Omental fat pad (tissue), 4 donors: ENCODE measurements at places on chromosomes 16 and 17.
A peak's percentile ranks its signal among the peaks of the same experiment; 100 is the strongest.

DNA sequence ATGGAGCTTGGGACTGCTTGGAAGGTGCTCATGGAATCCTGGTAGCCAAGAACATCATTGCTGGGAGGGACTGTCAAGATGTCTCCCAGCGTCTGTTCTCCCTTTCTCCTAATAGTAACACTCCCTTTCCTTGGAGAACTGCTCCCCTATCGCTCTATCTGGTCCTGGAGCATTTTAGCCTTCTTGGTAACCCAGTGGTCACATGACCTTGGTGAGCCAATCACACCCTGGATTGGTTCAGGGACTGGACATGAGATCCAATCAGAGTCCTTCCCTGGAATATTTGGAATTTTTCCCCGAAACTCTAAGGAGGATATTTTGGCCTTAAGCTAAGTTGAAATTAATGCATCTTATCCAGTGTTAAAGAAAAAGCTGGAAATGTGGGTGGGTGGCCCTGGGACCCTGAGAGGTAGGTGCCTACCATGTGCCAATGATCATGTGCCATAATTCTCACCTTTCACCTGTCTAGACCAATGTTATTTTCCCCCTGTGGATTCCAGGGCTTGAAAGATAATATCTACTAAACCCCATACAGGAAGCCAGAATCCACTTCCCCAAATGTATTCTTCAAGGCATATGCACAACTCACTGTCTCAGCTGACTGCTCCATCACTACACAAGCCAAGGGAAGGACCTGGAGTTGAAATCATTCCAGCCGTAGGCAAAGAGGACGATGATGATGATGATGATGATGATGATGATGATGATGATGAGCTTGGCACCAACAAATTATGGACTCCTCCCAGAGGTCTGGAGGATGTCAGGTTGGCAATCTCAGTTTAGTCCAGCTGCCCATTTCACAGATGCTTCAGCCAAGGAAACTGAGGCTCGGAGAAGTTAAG lies 193.2 kb downstream of the RAB11FIP4 start:
- DNase-seq = no peak

DNA sequence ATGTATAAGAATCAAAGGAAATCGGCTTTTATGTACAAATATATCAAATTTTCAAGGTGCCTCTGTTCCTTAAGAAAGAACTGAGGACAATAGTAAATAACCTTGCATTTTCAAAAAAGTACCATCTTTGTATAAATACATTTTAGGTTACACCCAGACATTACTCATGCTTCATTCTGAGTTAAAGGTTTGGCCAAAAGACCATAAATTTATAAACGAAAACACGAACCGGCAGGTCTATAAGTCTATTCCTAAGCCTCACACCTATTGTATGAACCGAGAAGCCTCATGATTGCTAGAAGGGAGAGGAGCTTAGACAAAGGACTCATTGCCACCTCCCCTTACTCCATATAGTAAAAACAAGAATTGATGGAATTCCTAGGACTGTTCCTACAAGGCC lies 94.6 kb upstream of the PSMD7 start:
- DNase-seq = no peak

DNA sequence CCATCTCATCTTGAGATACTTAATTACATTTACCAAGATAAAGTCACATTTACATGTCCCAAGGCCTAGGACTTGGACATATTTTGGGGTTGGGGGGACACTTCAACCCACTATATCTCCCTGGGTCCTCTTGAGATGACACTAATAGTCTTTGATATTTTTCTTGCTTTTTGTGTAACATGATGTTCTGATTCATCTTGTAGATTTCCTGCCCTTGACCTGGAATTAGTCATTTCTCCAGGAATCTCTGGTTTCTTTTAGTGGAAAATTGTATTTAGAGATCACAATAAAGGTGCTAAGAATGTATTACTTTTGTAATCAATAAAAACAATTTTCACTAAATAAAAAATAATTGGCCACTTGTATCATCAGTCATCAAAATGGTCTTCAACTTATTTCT lies 157.3 kb downstream of the VPS53 start:
- no peak for DNase-seq

GRCh38 chr16:710500-711075 lies 4.3 kb upstream of the METRN start:
- no peak for DNase-seq

- no peak for DNase-seq
These were observed 97.5 kb downstream of the CHD9 start for GRCh38 chr16:53152329-53152728.

- no peak for DNase-seq
These were observed 197.4 kb upstream of the CACNG5 start for GRCh38 chr17:66637491-66637890.

- DNase-seq = no peak
These were observed 50.6 kb upstream of the RBFOX3 start for GRCh38 chr17:79661292-79662041.

- DNase-seq = no peak
These were observed 69.9 kb downstream of the GSG1L start for GRCh38 chr16:27993587-27993986.

- no peak for DNase-seq
These were observed 120.4 kb downstream of the HIC1 start for GRCh38 chr17:2175294-2175628.

DNA sequence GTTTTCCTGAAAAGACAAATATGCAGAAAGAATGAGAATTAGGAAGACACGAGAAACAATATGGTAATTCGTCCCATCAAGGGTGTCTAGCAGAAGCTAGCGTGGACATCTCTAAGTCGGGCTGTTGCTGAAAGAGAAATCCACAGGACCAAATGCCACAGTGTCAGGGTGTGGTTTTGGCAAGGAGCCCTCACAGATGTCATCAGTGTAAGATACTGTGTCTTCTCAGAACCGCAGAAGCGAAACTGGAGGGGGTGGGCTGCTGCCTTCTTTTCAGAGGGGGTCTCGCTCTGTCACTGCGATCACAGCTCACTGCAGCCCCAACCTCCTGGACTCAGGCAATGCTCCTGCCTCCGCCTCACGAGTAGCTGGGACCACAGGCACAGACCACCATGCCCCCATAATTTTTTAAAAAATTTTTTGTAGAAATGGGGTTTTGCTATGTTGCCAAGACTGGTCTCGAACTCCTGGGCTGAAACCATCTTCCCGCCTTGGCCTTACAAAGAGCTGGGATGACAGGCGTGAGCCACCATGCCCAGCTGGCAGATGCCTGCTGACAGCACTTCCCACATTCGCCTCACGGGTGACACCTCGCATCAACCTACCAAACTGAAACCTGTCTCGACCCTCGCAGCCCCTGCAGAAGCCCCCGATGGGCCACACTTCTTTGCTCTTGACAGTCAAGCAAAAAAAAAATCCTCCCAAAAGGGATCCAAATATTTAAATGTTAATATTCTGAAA lies 26.2 kb downstream of the TRAP1 start:
- DNase-seq = no peak

- DNase-seq = no peak
These were observed 44.6 kb upstream of the ZNF750 start for GRCh38 chr17:82884341-82884969.

DNA sequence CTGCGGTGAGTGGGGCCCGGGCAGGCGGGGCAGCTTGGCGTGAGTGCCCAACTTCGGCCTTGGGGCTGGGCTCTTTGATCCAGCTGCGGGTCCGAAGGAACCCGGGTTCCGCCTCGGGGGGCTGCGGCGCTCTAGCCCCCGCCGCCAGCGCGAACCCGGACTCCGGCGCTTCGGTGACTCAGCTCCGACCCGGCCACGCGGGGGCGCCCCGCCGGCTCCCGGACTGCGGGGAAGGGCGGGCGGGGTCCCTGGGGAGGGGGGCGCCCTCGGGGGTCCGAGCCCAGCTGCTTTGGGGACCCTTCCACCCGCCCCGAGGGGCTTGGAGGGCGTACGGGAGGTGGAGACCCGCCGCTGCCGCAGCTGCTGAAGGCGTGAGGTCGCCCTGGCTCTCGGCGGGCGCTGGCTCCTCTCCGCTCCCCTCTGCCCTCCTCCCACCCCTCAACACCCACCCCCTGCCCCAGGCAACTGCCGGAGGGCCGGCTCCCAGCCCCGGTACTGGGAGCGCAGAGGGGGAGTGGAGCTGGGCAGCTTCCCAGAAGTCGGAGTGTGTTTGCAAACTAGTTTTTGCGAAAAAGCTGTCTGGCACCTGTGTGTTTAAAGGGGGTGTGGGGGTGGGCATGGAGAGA lies 516 bp downstream of the CPNE2 start:
- DNase-seq = peak; percentile 37

GRCh38 chr17:33651686-33652085 lies 358.6 kb upstream of the ASIC2 start:
- no peak for DNase-seq

DNA sequence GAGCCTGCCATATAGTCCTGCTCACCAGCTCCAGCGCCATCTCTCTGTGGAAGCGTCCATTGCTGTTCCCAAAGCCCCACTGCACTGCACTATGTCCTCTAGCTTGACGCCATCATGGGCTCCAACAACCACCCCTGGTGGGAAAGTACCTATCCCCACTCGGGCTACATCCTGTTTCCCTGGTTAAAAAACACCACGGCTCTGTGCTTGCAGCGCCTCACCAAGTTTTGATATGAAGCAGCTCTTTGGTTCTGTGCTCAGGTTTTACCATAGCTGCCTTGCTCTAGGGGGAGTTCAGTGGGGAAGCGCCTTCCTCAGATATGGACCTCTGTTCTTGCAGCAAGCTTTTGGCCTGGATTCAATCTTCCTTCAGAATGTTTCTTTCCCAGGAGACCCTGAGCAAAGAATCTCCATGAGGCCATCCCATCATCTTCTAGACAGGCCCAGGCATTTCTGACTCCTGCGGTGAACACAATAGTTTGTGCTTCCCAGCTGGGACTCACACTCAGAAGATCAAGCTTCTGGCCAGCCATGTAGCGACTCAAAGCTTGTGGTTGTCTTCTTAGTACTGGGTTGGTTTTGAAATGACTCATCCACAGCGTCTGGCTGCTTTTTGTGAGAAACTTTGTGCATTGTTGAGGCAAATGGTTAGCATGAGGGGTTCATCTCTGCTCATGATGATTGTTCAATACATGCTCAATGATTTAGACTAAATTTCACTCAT lies 39.5 kb downstream of the DYNLRB2 start:
- DNase-seq = no peak

DNA sequence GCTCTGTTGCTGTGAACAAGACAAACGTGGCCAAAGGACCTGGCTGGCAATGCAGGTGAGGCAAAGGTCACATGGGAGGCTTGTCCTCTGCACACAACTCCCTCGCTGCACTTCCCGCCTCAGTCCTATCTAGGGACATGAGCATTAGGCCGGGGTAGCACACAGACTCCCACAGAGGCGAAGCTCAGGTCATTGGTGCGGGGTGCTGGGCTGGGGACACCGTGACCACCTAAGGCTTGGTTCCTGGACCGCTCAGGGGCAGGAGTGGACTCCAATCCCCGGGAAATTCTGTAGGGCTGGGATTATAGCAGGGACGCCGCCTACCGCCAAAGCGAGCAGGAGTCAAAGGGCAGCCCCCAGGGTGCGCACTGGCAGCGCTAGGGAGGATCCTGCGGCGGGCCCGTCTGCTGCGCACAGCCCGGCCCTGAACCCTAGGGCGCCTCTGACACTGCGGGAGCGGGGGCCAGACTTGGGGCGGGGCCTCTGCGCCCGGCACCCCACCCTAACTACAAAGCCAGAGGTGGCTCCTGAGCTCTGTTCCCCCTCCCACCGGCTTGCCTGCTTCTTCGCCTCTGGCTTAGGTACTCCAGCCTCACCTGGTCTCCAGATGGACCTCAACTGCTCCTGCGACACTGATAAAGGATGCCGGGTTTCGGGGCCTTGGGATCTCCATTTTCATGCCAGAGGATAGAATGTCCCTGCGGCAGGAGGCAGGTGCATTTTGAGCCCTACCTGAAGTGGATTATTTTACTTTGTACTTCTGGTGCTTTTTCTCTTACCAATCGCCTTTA lies 3.9 kb upstream of the MT1B start:
- no peak for DNase-seq

DNA sequence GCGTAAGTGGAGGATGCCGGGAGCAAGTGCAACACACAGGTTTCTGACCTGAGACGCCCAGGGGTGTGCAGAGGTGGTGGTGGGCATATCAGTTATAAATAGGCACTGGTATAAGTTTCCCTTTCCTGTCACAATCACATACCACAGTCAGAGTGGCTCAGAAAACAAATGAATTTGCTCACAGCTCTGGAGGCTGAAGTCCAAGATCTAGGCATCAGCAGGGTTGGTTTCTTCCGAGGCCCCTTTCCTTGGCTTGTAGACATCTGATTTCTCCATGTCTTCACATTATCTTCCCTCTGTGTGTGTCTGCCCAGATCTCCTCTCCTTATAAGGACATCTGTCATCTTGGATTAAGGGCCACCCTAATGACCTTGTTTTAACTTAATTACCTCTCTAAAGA lies 250.5 kb upstream of the TNRC6C start:
- no peak for DNase-seq

GRCh38 chr16:46918905-46919792 lies 35.0 kb downstream of the GPT2 start:
- DNase-seq = no peak

DNA sequence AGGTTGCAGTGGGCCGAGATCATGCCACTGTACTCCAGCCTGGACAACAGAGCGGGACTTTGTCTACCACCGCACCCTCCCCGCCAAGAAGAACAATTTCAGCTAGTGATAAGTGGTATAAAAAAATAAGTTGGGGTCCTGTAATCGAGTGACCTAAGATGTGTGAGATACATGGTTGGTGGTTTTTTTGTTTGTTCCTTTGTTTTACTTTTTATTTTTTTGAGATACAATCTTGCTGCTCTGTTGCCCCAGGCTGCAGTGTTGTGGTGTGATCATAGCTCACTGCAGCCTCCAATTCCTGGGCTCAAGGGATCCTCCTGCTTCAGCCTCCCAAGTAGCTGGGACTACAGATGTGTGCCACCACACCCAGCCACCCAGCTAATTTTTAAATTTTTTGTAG lies 58.7 kb downstream of the PITPNC1 start:
- DNase-seq = no peak

DNA sequence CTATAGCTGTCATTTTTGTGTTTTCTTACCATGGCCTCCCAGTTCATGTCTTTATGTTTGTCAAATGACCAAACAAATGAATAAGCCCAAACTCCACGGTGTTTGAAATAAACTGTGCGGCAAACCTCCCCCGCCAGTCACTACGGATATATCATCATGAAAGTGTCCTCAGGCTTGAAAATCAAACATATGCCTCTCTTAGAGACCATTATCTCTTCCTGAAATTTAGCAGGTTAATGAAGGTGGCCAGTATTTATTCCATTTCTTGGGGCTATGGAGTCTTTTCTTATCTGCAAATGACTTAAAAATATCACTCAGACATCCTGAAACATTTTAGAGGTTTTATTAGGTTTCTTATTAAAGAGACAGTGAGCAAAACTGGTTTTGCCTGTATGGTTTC lies 610.3 kb upstream of the CDH5 start:
- DNase-seq = no peak

GRCh38 chr16:88415713-88416323 lies 33.1 kb downstream of the ZNF469 start:
- no peak for DNase-seq
